ENCODE measurements at places on chromosomes 12 and 14. TPM values are rescaled to one million over a fixed set of nuclear protein-coding genes. Genes with fewer than 3 reads are reported as not detected.

TPH2 gene
- polyA plus RNA-seq = not detected

PALS1 gene
- polyA plus RNA-seq = 22.8 TPM

DNA sequence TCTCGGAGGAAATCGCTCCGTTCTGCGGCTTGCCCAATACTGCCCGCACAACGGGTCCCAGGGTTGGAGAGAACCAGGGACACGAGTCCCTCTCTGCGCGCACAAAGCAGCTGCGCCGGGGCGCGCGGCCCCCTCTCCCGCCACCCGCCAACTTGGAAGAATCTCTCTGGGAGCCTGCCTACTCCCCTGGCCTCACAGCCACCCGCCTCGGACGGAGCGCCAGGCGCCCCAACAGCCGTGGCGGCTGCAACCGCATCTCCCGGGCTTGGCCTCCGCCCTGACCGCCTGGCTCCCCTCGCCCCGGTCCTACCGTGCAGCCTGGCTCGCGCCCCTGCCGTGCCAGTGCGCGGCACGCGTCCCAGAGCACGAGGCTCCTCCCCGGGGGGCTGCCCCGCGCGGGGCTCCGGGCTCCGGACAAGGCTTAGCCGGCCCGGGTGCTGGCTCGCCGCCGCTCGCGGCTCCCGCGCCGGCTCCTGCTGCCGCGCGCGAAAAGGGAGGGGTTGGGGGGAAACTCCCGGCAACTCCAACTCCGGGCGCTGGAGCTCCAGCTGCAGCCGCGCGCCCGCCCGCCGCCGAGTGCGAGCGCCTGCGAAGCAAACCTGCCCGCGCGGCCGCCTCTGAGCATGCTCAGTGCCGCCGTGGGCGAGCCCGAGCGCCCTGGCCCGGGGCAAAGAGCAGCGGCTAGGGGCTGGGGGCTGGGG is at the start of gene STXBP6:
TSS of gene STXBP6 (minus strand) at position 580 of the 701 bp plus-strand sequence. CDS start 75,329 bp downstream, outside the sequence.
- peak within 1 kb of the TSS; percentile 70 for H3K4me3 ChIP-seq
- H3K4me1 ChIP-seq = peaks cover 24% of the 10 kb centered on the region
- DNase-seq = no peak
- H3K27me3 ChIP-seq = peaks cover 23% of the 10 kb centered on the region

- no peaks in the 10 kb centered on the region for H3K4me1 ChIP-seq
- no peaks in the 10 kb centered on the region for H3K27me3 ChIP-seq
- no peak overlapping the region for H3K27ac ChIP-seq
- peaks cover 14% of the 10 kb centered on the region for H3K36me3 ChIP-seq
- H3K4me3 ChIP-seq = no peak overlapping the region
Observed at GRCh38 chr14:75095690-75096089, 26.2 kb downstream of the ZC2HC1C start.

All from keratinocyte (primary cell).